ENCODE measurements at places on chromosomes 2 and 18.

- no peak for DNase-seq
Observed at GRCh38 chr18:54240629-54241107, 16.2 kb upstream of the MBD2 start.

- no peak for DNase-seq
Observed at GRCh38 chr2:213010106-213010779, 141.2 kb downstream of the IKZF2 start.

DNA sequence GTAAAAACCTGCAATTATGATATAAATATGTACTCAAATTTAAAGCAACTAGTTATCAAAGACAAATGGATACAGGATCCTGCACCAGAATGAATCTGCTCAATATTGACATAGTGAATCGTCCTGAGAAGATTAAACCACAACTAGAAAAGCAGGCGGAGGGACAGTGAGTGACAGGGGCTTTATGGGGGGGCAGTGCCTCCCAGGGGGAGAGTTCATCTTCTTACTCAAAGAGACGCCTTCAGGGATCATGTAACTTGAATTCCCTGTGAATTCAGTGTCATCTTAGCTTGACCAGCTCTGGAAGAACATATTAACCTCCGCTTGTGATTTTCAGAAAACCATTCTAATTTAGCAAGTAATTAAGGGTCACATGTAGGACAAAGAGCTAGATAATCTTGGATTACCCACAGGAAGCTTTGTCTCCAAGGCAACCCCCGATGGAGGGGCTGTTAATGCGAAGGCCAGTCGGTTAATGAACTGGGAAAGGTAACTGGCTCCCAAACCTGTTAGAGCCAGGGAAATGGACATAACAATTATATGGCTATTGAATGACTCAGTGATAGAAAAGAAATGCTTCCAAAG is 17.4 kb upstream of the LMAN1 start:
- no peak for DNase-seq

- no peak for DNase-seq
Observed at GRCh38 chr2:30826916-30827315, 19.7 kb upstream of the CAPN13 start.

DNA sequence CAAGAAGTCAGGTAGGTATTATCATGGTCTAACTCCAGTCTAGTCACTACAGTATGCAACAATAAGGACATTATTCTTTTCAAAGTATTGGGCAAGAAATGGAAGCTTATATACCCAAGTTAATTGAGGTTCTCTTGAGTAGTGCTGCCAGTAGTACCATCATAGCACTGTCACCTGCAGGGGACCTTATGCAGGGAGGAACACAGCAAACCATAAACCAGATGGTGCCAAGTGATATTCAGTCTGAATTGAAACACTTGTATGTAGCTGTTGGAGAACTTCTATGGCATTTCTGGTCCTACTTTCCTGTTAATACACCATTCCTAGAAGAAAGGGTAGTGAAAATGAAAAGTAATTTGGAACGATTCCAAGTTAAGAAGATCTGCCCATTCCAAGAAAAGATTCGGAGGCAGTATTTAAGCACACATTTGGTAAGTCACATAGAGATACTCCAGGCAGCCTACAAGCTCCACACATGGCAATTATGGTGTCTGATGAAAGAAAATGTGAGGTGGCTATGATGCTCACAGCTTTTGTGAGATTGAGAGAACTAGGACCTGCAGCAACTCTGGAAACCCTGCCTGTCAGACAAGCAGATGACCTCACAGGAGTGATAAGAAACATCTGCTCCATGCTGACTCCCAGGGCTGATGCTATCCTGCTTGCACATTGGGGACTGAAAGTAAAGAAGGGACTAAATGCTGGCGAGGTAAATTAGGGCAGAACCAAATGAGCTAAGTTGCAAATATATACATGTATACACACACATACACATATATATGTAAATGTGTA is 174.7 kb downstream of the MC4R start:
- no peak for DNase-seq

DNA sequence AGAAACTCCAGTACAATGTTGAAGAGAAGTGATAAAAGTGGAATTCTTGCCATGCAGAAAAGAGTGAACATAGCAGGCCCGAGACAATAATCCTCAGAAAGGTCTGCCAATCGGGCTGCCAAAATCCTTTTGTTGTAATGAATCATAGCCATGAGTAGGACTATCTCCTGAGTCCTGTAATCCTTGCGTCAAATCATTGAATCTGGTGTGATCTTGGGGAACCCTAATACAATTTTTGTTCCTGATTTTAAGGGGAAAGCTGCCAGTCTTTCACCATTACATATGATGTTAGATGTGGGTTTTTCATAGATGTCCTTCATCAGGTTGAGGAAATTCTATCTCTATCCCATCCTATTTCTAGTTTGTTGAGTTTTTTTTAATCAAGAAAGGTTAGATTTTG is 2.2 kb downstream of the TPGS2 start:
- no peak for DNase-seq

DNA sequence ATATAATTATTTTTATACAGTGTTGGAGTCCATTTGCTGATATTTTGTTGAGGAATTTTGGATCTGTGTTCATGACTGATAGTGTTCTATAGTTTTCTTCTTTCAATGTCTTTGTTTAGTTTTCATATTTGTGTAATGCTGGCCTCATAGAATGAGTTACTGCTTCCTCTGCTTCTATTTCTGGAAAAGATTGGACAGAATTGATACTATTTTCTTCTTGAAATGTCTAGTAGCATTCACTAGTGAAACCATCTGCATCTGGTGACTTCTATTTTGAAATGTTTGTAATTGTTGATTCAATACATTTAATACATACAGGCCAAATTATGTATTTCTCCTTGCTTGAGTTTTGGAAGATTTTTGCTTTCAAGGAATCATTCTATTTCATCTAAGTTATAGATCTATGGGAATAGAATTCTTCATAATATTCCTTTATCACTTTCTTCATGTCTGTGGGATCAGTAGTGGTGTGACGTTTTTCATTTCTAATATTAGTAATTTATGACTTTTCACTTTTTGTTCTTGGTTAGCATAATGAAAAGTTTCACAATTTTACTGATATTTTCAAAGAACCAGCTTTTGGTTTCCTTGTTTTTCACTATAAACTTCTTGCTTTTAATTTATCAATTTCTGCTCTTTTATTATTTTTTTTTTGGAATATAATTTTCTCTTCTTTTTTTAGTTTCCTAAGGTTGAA is 509.9 kb upstream of the VRK2 start:
- DNase-seq, result no peak

DNA sequence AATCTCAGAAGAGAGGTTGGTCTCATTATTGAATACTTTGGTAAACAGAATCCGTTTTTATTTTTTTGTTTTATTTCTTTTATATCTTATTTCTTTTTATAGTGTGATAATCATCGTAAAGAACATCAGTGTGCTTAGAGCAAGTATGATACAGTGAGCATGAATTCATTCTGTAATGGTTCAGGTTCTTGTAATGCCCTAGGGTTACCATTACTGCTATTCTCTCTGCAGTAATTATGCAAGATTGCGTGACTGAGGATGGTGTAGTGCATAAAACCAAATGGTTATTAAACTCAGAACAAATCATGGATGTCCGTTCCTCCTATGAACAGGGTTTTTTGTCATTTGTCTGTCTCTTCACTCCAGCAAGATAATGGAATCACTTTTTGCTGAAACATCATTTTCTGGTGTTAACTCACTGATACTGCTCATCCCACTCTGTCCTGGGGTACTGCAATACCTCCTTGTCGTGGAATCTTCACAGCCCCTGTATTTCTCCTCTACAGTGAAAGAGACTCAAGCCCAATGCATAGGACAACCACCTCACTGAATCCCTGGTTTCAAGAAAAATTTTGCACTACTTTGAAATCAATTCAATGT is 274.8 kb upstream of the ST6GAL2 start:
- no peak for DNase-seq

DNA sequence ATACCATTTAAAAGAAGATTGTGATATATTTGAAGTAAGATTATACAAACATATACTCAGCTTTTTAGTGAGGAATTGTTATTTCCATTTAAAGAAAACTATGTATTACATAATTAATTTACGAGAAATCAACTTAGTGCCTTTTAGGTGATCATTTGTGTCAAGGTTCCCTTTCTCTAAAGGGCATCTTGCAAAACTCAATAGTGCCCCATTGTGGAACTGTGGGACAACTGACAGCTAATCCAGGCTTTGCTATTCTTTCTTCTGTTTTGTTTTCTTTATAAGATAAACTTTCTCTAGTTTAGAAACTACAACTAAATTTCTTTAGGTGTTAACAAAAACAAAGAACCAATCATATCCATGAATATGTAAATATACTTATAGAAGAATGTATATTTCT is 24.3 kb upstream of the VIT start:
- DNase-seq, result no peak

All from NCI-H774 (cell line).